ENCODE measurements at places on chromosomes 11 and 22. TPM values are rescaled to one million over a fixed set of nuclear protein-coding genes. Genes with fewer than 3 reads are reported as not detected.

The KIAA1671 gene
- total RNA-seq, result 30.0 TPM

The MAPK8IP2 gene
- total RNA-seq, result 0.13 TPM

The RDX gene
- total RNA-seq, result 127 TPM

The SMTNL1 gene
- not detected for total RNA-seq

DNA sequence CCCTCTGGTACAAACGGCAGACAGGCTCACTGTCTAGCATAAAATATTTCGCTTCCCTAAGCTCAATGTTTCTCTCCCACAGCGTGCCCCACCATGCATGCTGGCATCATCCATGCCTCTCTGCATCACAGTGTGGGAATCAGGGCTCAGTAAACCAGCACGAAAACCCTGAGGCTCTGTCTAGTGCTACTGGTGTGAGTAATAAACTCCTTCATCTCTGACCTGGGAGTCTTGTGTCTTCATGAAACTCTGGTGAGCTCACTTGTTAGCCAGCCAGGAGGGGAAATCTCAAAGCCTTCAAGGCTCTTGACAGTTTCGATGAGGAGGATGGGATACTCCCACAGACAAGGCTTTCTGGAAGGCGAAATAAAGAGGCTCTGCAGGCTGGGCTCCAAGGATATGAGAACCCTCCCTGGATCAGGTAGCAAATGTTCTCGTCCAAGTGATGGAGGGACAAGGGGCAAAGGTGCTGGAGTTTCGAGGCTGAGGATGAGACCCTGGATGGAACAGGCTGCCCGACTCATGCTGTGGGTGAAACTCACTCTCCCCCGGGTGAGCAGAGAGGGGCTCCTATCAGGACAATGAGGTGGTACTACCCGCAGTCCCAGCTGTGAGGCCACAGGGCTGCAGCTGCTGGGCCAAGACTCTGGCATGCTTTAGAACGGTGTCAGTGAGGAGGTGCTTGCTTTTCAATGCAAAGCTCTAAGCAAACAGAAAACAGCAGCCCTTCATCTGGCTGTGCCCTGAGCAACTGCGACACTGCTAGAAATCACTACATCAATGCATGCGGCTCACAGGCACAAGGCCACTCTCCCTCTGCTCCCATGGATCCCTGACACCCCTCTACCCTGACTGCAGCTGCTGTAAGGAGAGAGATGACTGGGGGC, 69.3 kb downstream of the SHANK2 start:
- DNase-seq, result no peak

- DNase-seq, result no peak
These were observed 39.4 kb upstream of the TTC12 start for GRCh38 chr11:113274713-113275582.

GRCh38 chr22:31719850-31720471, 30.0 kb downstream of the PRR14L start:
- no peak for DNase-seq

- DNase-seq, result no peak
These were observed 12.5 kb upstream of the TP53I11 start for GRCh38 chr11:44963136-44963535.

DNA sequence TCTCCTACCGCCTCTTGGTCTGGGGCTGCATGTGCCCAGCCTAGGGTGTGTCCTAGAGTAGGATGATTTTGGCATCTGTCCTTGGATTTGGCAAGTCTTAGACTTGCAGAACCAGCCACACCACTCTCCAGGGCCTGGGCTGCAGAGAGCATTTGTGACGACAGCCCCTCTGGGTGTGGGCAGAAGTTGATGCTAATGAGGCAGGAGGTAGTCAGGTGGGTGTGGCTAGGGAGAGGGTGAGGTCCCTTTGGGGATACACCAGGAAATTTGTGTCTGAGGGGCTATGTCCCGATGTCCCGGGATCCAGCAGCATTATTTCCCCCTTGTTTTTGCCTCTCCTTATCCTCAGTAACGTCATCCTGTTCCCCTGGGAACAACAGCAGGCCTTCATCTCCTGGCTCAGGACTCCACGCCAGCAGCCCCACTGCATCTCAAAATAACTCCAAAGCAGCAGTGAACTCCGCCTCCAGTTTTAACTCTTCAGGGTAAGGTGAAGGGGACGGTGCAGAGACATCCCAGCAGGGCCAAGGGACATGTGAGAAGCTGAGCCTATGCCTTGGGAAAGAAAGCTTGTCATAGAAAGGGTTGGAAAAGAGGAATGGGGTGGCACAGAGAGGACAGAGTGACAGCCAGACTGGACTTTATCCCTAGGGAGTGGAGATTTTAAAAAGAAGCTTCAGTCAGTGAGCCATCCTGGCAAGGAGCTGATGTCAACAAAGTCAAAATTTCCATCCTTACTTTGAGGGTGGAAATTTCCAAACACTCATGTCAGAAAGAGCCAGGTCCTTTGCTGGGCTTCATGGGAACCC, 8.0 kb upstream of the TLCD5 start:
- DNase-seq, result no peak

- DNase-seq, result no peak
These were observed 3.7 kb upstream of the BCR start for GRCh38 chr22:23176645-23177027.

DNA sequence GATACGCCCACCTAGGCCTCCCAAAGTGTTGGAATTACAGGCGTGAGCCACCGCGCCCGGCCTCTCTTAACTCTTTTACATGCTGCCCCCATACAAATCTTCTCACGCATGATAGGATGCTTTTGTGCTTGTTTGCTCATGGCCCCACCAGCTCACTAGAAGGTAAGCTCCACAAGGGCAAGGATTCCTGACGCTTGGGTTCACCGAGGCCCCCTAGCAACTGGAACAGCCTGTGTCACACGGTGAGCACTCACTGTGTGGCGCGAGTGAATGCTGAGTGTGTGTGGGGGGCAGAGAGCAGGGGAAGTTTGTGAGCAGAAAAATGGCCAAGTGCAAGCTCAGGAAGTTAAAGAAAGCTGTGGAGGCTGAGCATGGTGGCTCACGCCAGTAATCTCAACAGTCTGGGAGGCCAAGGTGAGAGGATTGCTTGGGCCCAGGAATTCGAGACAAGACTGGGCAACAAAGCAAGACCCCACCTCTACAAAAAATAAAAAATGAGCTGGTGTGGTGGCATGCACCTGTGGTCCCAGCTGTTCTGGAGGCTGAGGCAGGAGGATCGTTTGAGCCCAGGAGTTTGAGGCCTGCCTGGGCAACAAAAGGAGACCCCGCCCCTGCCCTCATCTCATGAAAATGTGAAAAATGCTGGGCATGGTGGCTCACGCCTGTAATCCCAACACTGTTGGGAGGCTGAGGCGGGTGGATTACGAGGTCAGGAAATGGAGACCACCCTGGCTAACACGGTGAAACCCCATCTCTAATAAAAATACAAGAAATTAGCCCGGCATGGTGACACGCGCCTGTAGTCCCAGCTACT, 2.3 kb downstream of the BAD start:
- DNase-seq, result no peak

GRCh38 chr22:46377525-46378425, 42.3 kb downstream of the TRMU start:
- no peak for DNase-seq

DNA sequence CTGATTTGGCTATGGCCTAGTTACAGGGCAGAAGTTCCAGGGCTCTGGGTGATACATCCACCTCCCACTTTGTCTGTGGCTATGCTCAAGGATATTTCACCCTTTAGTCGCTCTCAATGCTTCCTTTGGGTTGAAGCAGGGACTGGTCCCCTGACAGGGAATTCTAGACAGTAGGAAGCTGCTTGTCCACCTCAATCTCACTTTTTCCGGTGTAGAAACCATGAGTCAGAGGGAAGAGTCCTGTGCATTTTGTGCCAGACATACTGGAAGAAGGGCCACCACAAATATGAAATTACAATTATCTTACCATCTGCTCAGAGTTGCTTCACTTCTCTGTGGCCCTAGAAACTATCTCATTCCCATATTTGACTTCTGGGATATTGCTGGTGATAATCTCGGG, 413.7 kb upstream of the FAT3 start:
- DNase-seq, result no peak

GRCh38 chr11:78941226-78941851, 366.7 kb upstream of the NARS2 start:
- no peak for DNase-seq

- no peak for DNase-seq
These were observed 4.5 kb downstream of the CRELD2 start for GRCh38 chr22:49922926-49923325.

GRCh38 chr22:17172029-17172833, 13.2 kb upstream of the HDHD5 start:
- no peak for DNase-seq

Measured in pulmonary artery endothelial cell (primary cell).